Stimulated activated CD8-positive, alpha-beta memory T cell treated with anti-CD3 and anti-CD28 coated beads, Interleukin-4, amount 100 ng/mL, for 48 hours (primary cell): ENCODE measurements at places on chromosomes 11 and 22.
A peak's percentile ranks its signal among the peaks of the same experiment; 100 is the strongest.

GRCh38 chr22:27614006-27614649, 187.4 kb downstream of the MN1 start:
- no peak for DNase-seq

- DNase-seq: no peak
Measured at GRCh38 chr11:128095466-128095981, 491.8 kb downstream of the ETS1 start.

DNA sequence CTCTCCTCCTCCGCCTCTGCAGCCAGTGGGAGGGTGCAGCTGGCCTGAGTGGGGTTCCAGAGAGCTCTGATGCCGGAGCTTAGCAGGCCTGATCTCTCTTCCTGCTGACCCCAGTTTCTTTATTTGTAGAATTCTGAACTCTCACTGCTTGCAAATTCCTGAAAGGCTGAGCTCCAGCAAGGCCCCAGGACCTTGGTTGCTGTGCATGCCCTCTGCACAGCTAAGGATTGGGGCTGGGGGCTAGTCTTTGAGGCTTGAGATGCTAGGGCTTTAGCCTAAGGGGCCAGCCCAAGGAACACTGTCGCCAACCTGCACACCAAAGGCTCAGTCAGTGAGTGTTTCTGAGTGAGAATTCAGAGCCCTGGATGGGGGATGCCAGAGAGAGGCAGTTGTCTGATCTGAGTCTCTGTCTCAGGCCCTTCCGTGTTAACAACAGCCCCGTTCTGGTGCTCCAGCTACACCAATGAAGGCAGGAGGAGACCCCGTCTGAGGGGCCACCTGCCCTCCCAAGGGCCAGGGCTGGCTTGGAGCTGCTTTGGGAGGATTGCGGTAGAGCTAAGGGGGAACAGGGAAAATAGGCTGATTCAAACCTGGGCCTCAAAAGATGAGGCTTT, 106.0 kb upstream of the LMO1 start:
- DNase-seq: no peak

- DNase-seq: peak; percentile 88
Measured at GRCh38 chr11:67071420-67072284, 15.0 kb downstream of the RHOD start.

GRCh38 chr11:122045181-122045586, 70.8 kb downstream of the BLID start:
- no peak for DNase-seq
